ENCODE measurements at places on chromosomes 5 and 9.

DNA sequence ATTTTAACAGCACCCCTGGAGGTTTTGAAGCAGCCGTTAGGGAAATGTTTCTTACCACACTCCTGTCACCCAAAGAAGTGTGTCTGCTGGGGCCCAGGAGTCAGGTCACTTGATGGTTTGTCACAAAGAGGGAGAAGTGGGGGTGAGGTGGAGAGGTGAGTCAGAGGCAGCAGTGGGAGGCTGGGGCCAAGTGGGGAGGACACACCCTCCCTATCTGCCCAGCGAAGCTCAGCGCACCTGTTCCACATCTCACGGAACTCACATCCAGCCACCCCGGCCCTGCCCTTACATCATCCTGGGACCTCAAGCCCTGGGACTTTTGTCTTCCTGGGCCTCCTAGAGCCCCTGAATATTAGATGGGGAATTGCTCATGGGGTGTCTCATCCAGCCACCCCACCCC is 171.1 kb upstream of the SMIM23 start:
- no peak for DNase-seq

GRCh38 chr5:171840066-171840465 is 54.4 kb downstream of the SMIM23 start:
- DNase-seq: no peak

GRCh38 chr9:71761938-71762353 is 6.4 kb downstream of the CEMIP2 start:
- DNase-seq: no peak

DNA sequence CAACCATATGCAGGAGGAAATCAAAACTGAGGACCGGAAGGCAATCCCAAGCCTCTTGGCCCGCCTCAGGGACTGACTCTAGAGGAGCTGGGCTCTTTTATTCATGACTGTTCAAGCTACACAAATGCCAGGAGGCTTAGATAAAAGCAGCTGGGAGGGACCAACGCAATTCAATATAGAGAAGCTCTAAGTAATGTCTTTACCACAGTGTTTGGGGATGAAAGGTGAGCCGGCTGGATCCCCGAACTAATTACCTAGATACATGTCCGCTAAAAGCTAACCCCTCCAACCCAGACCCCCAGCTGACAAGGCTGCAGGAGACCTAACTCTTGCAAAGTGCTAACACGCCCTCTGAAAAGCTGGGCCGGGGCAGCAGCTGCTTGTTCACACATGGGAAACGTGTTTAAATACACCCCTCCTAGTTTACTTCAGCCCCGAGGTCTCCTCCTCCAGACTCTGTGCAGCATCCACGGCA is 67.5 kb downstream of the TLE1 start:
- DNase-seq: no peak

DNA sequence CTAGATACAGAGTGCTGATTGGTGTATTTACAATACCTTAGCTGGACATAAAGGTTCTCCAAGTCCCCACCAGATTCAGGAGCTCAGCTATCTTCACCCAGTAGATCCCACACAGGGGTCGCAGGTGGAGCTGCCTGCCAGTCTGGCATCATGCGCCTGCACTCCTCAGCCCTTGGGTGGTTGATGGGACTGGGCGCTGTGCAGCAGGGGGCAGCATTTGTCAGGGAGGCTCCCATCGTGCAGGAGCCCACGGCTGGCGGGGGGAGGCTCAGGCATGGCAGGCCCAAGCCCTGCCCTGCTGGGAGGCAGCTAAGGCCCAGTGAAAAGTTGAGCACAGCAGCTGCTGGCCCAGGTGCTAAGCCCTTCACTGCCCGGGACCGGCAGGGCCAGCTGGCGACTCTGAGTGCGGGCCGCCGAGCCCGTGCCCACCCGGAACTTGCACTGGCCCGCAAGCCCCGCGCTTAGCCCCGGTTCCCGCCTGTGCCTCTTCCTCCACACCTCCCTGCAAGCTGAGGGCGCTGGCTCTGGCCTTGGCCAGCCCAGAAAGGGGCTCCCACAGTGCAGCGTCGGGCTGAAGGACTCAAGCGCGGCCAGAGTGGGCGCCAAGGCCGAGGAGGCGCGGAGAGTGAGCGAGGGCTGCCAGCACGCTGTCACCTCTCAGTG is 314.1 kb upstream of the ATP10B start:
- DNase-seq: no peak

Data from amniotic epithelial cell (primary cell).